ENCODE measurements at places on chromosomes 1 and 21.
A peak's percentile ranks its signal among the peaks of the same experiment; 100 is the strongest.

GRCh38 chr1:53792806-53793205, 45.3 kb downstream of the NDC1 start:
- no peak for DNase-seq

DNA sequence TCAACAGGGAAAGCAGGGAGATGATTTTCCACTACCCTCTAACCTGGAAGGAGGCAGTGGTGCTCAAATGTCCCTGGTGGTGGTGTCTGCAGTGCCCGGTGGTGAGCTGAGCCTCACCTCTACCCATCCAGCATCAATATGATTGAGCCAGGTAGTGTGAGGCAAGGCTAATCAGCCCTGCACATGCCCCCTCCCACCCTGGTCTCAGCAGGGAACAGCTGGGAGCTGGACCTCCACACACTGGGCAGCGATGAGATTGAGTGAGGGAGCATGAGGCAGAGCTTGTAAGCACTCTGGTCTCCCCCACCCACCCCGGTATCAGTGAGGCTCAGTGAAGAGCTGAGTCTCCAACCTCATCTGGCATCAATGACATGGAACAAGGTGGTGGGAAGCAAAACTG, 634.3 kb downstream of the PTPRU start:
- DNase-seq, result no peak

DNA sequence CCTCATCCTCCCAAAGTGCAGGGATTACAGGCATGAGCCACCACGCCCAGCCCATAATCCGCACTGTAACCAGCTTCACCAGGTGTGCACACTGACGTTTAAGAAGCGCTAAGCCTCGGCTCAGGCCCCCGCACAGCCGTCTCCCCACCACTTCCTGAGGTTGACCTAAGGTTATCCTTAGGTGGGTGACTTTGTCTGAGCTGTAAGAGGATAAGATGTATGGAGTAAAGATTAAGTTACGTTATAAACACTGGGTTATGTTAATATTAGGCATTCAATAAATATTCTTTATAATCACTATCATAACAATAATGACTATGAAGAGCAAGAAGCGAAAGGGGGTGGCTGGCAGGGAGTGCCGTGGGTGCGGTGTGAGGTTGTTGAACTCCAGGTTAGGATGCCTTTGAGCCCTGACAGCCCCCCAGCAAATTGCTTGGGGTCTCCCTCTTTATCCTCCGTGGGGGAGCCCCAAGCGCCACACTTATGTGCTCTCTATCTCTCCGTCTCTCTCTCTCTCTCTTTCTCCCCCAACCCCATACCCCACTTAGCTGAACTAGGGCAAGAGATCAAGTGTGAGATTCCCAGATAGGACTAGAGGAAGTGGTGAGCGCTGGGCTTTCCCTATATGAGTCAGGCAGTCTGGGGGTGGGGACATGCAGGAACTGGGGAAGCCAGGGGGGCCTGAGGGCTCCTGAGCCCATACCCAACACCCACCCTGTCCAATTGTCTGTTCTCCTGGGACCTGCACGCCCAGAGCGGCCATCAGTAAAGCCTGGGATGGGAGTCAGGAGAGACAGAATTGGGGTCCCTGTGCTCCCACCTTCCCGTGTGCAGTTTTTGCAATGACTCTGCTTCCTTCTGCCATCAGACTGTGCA, 7.6 kb downstream of the EFHD2 start:
- DNase-seq, result peak; percentile 69

DNA sequence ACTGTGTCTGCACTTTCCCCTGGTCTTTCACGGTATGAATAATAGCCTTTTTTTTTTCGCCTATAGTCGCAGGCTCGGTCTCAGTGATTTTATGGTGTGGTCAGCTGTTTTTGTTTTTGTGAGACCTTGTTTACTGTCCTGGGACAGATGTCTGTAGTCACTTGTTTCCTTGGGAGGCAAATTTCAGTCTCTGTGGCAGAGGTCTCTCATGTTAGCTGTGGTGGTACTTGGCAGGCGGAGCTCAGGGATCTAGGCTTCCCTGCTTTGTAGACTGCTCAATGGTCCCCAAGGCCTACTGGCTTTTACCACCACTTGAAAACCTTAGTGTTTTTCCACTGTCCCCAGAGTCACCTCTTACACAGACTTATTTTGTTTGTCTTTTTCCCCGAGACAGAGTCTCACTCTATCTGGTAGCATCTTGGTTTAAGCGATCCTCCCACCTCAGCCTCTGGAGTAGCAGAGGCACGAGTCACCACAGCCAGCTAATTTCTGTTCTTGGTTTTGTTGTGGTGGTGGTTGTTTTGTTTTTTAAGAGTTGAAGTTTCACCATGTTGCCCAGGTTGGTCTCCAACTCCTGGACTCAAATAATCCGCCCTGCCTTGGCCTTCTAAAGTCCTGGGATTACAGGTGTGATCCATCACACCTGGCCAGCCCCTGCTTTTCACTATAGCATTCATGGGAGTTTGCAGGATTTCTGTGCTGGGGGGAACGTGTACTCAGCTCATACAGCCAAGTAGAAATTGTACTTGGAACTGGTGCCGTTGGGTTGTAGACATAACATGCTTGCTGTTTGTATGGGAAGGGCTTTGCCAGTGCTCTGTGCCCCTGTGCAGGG, 10.3 kb downstream of the RNU1-2 start:
- DNase-seq, result peak; percentile 32

GRCh38 chr1:179034720-179035119, 9.0 kb downstream of the FAM20B start:
- no peak for DNase-seq

DNA sequence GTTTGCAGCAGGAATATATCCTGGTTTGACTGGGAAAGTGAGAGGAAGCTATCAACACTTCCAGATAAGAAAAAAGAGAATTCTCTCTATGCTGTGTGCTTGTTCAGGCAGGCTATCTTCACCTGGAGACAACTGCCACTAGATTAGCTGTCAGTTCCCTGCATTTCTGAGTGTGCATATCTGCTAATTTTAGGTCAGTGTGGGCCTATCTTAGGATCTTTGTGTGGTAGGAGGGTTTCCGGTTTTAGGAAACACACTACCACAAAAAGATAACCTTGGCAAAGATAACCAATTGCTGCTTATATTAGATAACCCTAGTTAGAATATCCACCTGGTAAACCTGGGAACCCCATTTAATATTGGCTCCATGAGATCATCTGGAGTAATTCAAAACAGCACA, 22.5 kb upstream of the GBP5 start:
- no peak for DNase-seq

- no peak for DNase-seq
These were observed 6.7 kb downstream of the ROR1 start for GRCh38 chr1:63780565-63780964.

- peak; percentile 30 for DNase-seq
These were observed 36.4 kb downstream of the ZNF697 start for GRCh38 chr1:119611701-119612113.

DNA sequence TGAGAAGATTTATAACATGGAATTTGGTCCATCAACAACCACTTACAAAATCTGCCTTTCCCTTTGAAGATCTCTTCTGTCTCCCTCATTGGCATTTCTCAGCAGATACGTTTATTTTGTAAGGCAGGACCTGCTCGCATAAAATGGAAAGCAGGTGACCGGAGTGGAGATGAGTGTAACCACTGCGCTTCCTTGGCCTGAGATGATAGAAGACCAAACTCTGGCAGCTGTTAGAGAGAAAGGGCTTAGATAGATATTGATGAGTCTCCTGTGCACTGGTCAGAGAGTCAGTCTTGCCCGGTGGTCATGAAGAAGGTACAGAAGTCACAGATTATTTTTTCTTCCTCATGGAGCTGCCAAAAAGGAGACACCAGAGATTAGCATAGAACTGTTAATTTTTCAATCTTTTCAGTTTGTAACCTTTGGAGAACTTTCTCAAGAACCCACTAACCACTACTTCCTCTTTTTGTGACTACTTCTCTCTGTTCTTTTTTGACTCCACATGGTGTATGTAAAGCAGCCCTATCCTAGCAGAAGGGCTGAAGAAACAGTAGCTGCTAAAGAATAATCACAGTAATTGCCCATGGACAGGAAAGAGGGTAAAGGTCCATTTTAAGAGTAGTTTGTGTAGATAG, 47.6 kb downstream of the FCRL3 start:
- DNase-seq, result no peak

DNA sequence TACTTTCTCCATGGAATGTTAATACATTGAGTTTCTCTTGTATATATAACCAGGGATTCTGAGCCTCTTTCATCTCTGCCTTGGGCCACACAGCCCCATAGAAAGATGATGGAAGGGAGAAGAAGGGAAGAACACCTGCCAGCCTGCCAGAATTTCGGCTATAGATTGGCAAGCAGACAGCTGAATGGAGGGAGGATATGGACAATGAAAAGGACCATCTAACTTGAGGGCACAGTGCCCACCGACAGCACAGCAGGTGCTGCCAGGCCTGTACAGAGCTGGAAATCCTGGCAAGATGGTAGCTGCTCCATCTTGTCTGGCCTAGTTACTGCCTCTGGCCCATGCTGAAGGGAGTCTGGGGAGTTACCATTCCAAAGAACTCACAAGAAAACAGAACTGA, 244.3 kb downstream of the FGGY start:
- no peak for DNase-seq

DNA sequence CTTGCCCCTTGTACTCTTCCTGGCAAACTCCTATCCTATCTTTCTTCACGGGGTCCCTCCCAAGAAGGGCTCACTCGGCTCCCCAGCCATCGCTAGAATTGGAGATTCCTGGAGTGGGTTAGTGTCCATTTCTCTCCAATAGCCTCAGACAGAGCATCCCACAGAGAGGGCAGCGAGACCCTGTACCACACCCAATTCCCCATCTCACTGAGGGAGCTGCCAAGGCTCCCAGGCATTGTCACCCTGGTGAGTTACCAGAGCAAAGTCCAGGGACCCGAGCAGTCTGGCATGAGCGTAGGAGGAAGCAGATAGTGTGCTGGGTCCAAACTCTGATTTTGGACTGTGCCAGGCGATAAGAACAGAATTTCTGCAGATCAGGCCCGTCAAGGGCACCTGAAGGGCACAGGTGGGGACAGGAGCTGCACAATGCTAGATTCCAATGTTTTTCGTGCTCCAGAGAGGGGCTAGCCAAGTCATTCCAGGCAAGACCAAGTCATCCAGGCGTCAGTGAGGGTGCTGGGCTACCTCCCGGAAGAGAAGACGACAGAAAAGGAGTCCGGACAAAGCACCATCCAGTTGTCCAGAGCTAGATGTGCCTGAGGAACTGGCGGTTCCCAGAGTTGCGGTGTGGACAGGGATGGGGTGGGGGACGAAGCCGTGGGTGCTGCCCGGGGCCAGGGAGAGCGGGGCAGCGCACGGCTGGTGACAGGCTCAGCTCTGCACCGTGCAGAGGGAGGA, 15.3 kb downstream of the AKR7A3 start:
- DNase-seq, result no peak

GRCh38 chr1:92065042-92065441, 10.2 kb downstream of the SETSIP start:
- no peak for DNase-seq

DNA sequence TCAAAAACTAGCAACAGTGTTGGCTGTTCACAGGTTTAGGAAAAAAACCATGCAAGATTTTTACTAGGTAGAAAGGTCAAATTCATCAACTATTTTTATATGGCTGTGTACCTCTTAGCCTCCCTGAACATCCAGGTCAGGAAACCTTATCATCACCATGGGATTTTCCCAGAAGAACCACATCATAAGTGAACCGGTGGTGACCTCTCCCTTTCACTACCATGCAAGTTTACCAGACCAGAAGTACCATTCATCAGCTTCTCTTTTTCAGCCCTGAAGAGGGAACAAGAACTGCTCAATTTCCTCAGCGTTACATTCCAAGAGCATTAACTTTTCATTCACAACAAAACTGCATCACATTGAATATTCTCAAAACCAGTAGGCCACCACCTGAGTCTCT, 5.9 kb downstream of the SSBP3 start:
- DNase-seq, result no peak

GRCh38 chr1:89347296-89347695, 16.6 kb upstream of the GBP6 start:
- DNase-seq, result no peak

GRCh38 chr1:111417755-111418154, 9.8 kb downstream of the OVGP1 start:
- DNase-seq, result no peak

- DNase-seq, result no peak
These were observed 7.4 kb downstream of the DOP1B start for GRCh38 chr21:36163750-36164741.

DNA sequence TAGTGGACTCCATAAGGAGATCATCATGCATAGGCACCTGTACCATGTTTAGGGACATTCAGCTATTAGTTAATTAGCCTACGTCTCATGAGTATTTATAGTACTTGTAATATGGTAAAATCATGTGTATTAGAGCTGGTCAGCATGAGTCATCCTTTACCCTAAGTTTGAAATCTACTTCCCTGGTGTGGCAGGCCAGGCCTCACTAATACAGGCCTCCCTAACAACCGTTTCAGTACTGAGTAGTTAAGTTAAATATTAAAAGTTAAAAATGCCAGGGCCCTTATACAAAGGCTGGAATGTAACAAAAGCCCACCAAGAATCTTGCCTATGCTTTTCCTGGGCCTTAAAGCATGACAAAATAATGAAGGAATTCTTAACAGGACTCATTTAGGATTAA, 356.3 kb upstream of the DPYD start:
- DNase-seq, result peak; percentile 71

GRCh38 chr1:107894605-107895004, 70.4 kb downstream of the VAV3 start:
- no peak for DNase-seq

DNA sequence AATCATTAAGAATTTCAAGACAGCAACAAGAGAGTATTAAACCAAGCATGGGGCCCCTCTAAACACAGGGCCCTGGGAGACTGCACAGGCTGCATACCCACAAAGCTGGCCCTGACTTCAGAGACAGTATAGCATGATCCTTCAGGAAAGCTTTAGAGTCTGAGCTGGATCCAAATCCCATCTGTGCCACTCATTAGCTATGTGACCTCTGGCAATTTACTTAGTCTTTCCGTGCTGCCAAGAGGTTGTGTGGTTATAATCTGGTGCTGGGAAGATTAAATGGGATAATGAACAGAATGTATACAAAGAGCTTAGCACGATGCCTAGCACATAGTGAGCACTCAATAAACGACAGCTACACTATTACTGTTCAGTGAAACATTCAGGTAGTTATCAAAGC, 4.0 kb downstream of the PHC2 start:
- no peak for DNase-seq

GRCh38 chr1:29333008-29333407, 96.7 kb downstream of the PTPRU start:
- no peak for DNase-seq

- DNase-seq, result no peak
These were observed 93.0 kb downstream of the NUF2 start for GRCh38 chr1:163414778-163415177.
